ENCODE measurements at places on chromosomes 7 and 10. TPM values are rescaled to one million over a fixed set of nuclear protein-coding genes. Genes with fewer than 3 reads are reported as not detected.

The ATP6V1F gene
- total RNA-seq, result 69.3 TPM

The GRID2IP gene
- total RNA-seq, result 0.96 TPM

The OPTN gene
- 47.7 TPM for total RNA-seq

The ANKRD30A gene
- 0.72 TPM for total RNA-seq

The CPA2 gene
- total RNA-seq, result 1.9 TPM

The CYP2C19 gene
- 6.3 TPM for total RNA-seq

The NEBL gene
- 30.6 TPM for total RNA-seq

The C10orf67 gene
- 7.7 TPM for total RNA-seq

The FAM25G gene
- not detected for total RNA-seq

The MYOZ1 gene
- total RNA-seq, result 1.4 TPM

The FAM24B gene
- total RNA-seq, result not detected

The EBLN1 gene
- total RNA-seq, result 3.6 TPM

The FAM241B gene
- total RNA-seq, result not detected

The WNT8B gene
- total RNA-seq, result 0.72 TPM

The GIMAP1 gene
- 4.1 TPM for total RNA-seq

The C7orf57 gene
- 1.2 TPM for total RNA-seq

The MBL2 gene
- total RNA-seq, result 1.2 TPM

The CREB3L2 gene
- total RNA-seq, result 26.5 TPM

The GDF2 gene
- total RNA-seq, result 1.7 TPM

The AGR2 gene
- total RNA-seq, result 18.3 TPM

The LIPM gene
- not detected for total RNA-seq

The EGFR gene
- total RNA-seq, result 23.4 TPM

The TLX1 gene
- 3.4 TPM for total RNA-seq

The VWDE gene
- total RNA-seq, result 13.0 TPM

The LAMB1 gene
- 491 TPM for total RNA-seq

The ZFAND2A gene
- 20.5 TPM for total RNA-seq

The STARD3NL gene
- 63.3 TPM for total RNA-seq

The PALD1 gene
- 4.8 TPM for total RNA-seq

The TSPAN15 gene
- total RNA-seq, result 48.9 TPM

The TRIM50 gene
- 0.48 TPM for total RNA-seq

The SLC29A3 gene
- 1.2 TPM for total RNA-seq

The ZNF12 gene
- 35.2 TPM for total RNA-seq

The GIMAP4 gene
- 9.6 TPM for total RNA-seq

The MSMB gene
- not detected for total RNA-seq

The SLC26A5 gene
- total RNA-seq, result not detected

The AOAH gene
- 2.6 TPM for total RNA-seq

The HOXA10 gene
- 14.2 TPM for total RNA-seq

The SNCG gene
- total RNA-seq, result 5.3 TPM

The MCM10 gene
- total RNA-seq, result 1.2 TPM

The EFCAB10 gene
- total RNA-seq, result 0.48 TPM

The LARP4B gene
- 32.7 TPM for total RNA-seq

The CD36 gene
- 34.4 TPM for total RNA-seq

The EPHB6 gene
- total RNA-seq, result 4.3 TPM

The CLRN3 gene
- total RNA-seq, result not detected

The GCK gene
- 1.2 TPM for total RNA-seq

The SPDYE1 gene
- total RNA-seq, result not detected

The CALCR gene
- 0.48 TPM for total RNA-seq

The ZNF503 gene
- 10.1 TPM for total RNA-seq

The SHTN1 gene
- total RNA-seq, result 1.4 TPM

The OR2A42 gene
- total RNA-seq, result 0.48 TPM

The CLEC5A gene
- 10.8 TPM for total RNA-seq

The PNLIPRP3 gene
- total RNA-seq, result 0.96 TPM

The CYP26C1 gene
- 0.24 TPM for total RNA-seq

The BAMBI gene
- total RNA-seq, result 197 TPM

The PON3 gene
- 8.2 TPM for total RNA-seq

The CDK5 gene
- 5.5 TPM for total RNA-seq
